Substantia nigra (tissue), 51 donors: ENCODE measurements at places on chromosomes 6 and 20.

DNA sequence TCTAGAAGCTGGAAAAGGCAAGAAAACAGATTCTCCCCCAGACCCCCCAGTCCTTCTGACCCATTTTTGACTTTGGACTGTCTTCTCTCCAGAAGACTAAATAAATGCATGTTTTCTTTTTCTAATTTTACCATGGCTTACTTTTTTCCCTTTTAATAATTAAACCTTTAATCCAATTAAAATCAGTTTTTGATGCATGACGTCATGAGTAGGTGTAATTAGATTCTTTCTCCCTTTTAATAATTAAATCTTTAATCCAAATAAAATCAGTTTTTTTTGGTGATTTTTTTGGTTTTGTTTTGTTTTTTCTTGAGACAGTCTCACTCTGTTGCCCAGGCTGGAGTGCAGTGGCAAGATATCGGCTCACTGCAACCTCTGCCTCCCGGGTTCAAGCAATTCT, 13.2 kb upstream of the NCOA5 start:
- no peak for DNase-seq

- no peak for DNase-seq
These were observed 273.6 kb downstream of the PACRG start for GRCh38 chr6:163001330-163001729.

GRCh38 chr6:39335780-39336545, 13.5 kb upstream of the KCNK16 start:
- DNase-seq, result no peak

GRCh38 chr6:129006724-129007514, 124.0 kb downstream of the LAMA2 start:
- no peak for DNase-seq

DNA sequence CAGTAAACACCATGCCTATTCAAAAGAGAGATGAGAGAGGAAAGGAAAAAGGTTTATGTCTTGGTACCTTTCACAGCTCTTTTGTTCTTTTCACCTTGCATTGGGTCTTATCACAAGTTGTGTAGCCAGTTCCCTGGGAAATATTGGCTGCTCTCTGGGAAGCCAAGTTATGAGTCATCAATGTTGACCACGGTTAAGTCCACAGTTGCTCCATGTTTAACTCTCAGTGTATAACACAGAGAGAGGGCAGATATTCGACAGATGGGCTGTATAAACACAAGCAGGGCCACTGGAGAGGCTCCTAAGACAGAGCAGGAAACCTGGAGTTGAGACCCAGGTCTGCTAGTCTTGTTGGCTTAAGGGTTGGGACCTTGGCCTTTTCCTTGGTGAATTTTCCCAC, 718.6 kb downstream of the QKI start:
- DNase-seq, result no peak

- no peak for DNase-seq
These were observed 84.7 kb downstream of the TRMT6 start for GRCh38 chr20:5865604-5866003.

DNA sequence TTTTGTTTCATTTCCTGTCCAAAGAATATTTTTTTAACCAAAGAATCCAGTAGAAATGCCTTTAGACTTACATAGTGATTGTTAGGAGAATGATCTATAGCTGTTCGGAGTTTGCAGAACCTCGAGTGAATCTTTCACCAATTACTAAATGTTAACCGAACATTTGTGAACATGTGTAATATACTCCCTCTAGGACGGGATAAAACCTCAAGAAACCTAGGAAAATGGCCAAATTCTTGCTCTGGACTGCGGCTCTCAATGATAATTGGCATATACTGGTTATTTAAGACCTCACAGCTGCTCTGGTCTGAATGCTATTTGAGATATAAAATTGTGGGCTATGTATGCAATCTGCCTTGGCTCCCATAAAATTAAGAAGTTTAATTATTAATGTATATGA, 137.1 kb downstream of the PACRG start:
- no peak for DNase-seq

DNA sequence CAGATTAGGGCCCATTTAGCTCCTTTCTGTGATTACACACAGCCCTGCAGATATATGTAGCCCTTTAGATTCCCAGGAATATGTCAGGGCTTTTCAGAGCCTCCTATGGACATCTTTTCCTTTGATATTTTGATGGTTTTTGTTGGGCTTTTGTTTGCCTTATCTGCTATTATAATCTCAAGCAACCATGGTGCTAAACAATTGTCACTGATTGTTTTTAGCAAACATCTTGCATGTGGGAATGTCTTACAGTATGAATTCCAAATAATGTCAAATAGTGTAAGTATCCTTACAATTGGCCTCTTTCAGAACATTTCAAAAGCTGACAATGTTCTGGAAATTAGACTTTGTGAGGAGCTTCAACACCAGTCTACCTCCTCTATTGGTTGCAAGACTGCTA, 333.6 kb upstream of the OPRM1 start:
- DNase-seq, result no peak

DNA sequence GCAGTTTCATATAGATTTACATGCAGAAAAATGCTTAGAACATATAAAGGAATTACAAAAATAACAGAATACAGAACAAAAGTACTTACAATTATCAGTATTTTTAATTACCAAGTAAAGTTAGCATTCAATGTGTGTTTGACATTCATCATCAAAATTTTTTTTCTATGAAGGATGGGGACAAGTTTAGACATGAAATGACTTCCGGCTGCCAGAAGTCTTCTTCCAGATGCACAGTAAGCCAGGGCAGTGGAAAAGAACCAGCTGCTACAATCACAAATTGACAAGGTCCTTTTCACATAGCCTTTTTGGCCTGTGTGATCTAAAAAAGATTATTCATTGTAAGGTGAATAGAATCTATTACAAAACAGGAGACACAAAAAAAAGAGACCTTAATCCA, 73.8 kb downstream of the HUS1B start:
- DNase-seq, result no peak

GRCh38 chr20:52964131-52964530, 8.0 kb upstream of the TSHZ2 start:
- no peak for DNase-seq

DNA sequence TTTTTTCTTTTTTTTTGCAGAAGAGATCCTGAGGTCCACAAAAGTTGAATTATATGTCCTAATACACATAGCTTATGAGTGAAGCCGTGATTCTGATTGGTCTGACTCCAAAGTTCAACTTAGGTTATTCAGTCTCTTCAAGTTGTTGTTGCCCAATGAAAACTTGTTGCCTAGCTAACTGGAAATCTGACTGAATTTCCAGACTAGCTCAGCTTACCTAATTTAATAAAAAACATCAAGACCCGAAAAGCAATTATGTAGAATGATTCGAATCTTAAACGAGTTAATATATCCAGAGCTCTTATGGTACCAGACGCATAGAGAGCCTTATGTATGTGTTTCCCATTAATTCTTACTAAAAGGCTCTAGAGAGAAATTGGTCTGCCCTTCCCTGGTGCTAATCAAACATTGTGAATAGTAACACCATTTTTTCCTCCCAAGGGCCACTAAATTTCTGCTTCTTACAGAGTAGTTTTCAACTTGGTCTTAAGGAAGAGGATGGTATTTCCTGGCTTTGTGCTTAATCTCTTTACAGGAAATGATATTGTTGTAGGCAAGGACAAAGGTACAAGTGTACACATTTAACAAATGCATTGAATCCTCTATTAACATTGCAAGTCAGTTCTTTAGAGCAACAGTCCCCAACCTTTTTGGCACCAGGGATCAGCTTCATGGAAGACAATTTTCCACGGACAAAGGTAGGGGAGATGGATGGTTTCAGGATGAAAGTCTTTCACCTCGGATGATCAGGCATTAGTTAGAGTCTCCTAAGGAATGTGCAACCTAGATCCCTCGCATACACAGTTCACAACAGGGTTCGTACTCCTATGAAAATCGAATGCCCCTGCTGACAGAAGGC, 107.9 kb downstream of the TSHZ2 start:
- no peak for DNase-seq

GRCh38 chr6:51450248-51450957, 631.7 kb downstream of the TFAP2B start:
- DNase-seq, result no peak

- peak; percentile 85 for DNase-seq
These were observed 6.7 kb downstream of the MTCH1 start for GRCh38 chr6:36979347-36979742.

- no peak for DNase-seq
These were observed 207.8 kb downstream of the TTLL2 start for GRCh38 chr6:167532410-167533288.

DNA sequence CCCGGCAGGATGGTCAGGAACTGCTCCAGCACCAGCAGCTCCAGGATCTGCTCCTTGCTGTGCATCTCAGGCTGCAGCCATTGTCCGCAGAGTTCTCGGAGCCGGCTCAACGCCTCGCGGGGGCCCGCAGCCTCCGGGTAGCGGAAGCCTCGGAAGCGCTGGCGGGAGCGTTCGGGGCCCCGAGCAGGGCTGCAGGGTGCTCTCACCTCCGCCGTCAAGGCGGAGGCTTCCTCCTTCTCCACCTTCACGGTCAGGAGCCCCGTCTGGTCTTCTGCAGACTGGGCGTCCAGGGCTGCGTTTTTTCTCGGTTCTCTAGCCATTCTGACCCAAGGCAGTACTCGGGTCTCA, 434 bp downstream of the ZKSCAN4 start:
- no peak for DNase-seq

- DNase-seq, result no peak
These were observed 242.5 kb upstream of the JAG1 start for GRCh38 chr20:10916312-10916711.

DNA sequence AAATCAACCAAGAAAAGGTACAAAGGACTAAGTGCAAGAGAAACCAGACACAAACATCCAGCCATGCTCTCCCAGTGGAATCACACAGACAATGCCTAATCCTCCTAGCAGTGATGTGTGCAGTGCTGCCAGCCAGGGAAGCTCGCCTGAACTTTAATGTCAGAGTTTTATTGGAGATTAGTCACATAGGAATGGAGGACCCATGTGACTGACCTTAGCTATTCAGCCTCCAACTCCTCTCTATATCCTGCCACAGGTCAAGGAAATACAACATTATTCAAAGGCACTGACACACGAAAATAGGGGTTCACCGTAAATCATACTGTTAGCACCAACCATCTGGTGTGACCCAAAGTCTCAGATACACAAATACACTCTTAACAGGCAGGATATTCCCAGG, 684.6 kb downstream of the DOK5 start:
- no peak for DNase-seq

DNA sequence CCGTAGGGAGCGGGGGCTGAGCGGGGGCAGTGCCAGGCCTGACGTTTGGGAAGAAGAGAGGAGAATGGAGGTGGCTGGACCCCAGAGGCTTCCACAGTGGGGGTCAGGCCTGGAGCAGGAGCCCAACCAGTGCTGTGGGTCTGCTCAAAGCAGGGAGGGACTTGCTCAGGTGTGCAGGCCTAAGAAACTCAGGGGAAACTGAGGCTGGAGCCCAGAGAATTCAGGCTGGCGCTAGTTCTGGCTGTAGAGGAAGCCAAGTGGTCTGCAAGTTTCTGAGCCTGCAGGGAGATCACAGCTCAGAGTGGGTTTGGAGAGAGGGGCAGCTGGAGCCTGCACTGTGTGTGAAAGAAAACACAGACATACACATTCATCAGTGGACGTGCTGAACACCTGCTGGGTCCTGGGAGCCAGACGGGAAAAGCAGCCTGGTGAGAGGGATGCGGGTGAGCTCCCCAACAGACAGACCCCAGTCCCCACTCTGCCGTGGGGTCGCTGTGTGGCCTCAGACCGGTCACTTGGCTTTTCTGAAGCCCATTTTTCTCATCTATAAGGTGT, 17.7 kb upstream of the FOXP4 start:
- DNase-seq, result no peak

DNA sequence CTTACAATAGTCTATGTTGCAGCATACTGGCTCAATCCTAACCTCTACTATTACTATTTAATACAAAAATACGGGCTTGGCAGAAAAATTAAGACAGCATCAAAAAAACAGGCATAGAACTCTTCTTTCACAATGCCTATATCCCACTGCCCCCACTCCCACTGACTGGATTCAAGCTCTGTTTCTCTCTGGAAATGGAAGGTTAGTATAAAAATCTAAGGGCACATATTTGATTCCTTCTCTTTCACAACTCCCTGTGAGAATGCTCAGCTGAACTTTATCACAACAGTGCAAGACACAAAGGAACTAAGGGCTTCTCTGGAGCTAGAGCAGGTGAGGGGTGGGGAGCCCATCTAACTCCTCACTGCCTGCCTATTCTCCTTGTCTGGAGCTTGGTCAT, 258.4 kb upstream of the FAM83B start:
- no peak for DNase-seq

GRCh38 chr6:156634048-156634447, 143.1 kb upstream of the ARID1B start:
- no peak for DNase-seq

- DNase-seq, result no peak
These were observed 15.4 kb downstream of the ACTR5 start for GRCh38 chr20:38763616-38764015.

DNA sequence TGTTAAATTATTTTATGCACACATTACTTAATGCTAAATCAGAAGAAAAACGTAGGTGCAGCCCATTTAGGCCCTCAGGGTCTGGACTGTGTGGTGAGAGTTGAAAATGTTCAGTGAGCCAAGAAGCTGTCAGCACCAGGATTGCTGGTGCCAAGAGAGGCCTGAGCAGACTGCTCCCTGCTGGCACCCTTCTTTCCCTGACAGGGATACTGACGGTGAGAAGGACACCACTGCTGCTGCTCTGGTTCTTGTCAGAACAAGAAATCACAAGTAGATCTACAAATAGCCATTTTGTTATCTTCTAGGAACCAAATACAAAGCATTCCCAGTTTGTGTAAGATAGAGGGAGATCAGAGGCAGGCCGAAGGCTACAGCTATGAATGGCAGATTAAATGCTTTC, 48.7 kb upstream of the CRISP1 start:
- no peak for DNase-seq

- no peak for DNase-seq
These were observed 18.4 kb upstream of the AKAP7 start for GRCh38 chr6:131116755-131117360.

DNA sequence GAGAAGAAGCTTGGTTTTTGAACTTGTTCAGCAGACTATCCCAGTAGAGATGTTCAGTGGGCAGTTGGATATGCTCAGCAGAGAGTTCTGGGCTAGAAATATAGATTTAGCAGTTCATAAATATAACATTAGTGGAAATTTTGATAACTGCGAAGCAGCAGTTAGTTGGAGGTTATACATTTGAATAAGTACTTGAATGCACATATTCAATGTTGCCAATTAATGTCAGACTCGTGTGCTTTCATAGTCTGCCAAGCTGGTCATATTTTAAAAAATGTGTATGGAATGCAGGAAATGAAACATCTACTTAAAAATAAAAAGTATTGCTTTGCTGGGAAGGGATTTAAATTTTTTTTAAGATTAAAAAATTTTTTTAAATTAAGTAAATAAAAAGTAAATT, 92.5 kb upstream of the E2F3 start:
- no peak for DNase-seq

- no peak for DNase-seq
These were observed 229.9 kb upstream of the GRIK2 start for GRCh38 chr6:101163611-101164010.

GRCh38 chr6:30683980-30684338, 2.5 kb downstream of the PPP1R18 start:
- DNase-seq, result no peak

- DNase-seq, result no peak
These were observed 20.4 kb downstream of the PTPRK start for GRCh38 chr6:128500014-128500413.

GRCh38 chr6:65399355-65400084, 307.5 kb downstream of the EYS start:
- no peak for DNase-seq

GRCh38 chr20:58894652-58895447, 42.3 kb downstream of the GNAS start:
- DNase-seq, result no peak

- DNase-seq, result no peak
These were observed 61.4 kb upstream of the UTRN start for GRCh38 chr6:144223686-144224085.

GRCh38 chr6:37893257-37893656, 73.7 kb downstream of the ZFAND3 start:
- DNase-seq, result no peak
